Astrocyte (in vitro differentiated cells and primary cell): ENCODE measurements at places on chromosomes 7 and 10.

- H3K4me1 ChIP-seq = no peaks in the 10 kb centered on the region
- no peaks in the 10 kb centered on the region for H3K36me3 ChIP-seq
- H3K27ac ChIP-seq = no peak overlapping the region
These were observed 23.4 kb upstream of the MGAM2 start for GRCh38 chr7:142088022-142088714.

- no peaks in the 10 kb centered on the region for H3K36me3 ChIP-seq
- H3K4me1 ChIP-seq = peaks cover 8% of the 10 kb centered on the region
- peaks cover 32% of the 10 kb centered on the region for H3K27me3 ChIP-seq
- peak overlapping the region; percentile 48 for H3K27ac ChIP-seq
These were observed 116.2 kb upstream of the AFAP1L2 start for GRCh38 chr10:114520453-114520852.

DNA sequence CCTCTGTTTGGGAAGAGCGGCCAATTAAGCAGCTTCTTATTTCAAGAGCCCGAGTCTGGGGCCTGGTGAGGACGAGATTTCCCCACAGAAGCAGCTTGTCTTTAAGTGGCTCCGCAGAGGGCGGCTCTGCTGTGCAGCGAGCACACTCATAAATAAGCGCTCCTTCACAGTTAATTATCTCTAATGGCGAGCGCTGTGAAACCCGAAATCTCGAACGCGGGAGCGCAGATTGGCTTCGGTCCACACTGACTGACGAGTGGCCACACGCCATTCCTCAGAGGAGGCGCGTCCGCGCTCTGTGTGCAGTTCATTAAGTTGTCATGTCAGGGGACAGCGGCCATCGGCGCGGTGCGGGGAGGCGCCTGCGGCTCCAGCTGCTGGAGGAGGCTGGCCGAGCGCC lies 560.9 kb downstream of the DNAJB6 start:
- H3K27me3 ChIP-seq = no peaks in the 10 kb centered on the region
- no peaks in the 10 kb centered on the region for H3K36me3 ChIP-seq
- H3K4me1 ChIP-seq = no peaks in the 10 kb centered on the region

DNA sequence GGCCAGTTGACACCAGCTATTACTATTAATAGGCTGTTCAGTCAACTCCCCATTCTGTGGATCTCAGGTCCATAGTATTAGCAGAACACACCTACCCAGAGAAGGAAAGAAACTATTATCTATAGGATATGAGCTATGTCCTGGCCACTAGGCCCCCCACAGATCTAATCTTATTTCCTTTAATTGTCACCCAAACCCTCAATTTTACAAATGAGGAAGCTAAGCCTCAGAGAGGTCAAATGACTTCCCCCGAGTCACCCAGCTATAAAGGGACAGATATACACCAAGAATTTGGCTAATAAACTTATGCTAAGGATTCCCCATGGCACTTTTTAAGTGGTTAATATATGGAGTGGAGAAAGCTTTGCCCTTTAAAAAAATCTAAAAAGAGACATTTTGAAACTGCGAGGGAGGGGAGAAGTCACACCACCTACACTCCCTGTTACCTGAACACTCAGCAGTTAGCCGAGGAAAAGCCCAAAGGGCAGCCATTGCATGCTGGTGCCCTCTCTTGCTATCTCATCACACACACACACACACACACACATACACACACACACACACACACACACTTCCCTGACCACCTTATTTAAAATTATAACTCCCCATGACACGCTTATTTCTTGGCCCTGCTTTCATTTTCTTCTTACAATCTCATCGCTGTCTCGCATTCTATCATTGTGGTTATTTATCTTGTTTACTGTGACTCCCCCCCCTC lies 157.0 kb upstream of the ADO start:
- H3K4me3 ChIP-seq = no peak overlapping the region
- no peaks in the 10 kb centered on the region for H3K36me3 ChIP-seq
- H3K4me1 ChIP-seq = no peaks in the 10 kb centered on the region
- H3K27ac ChIP-seq = no peak overlapping the region

DNA sequence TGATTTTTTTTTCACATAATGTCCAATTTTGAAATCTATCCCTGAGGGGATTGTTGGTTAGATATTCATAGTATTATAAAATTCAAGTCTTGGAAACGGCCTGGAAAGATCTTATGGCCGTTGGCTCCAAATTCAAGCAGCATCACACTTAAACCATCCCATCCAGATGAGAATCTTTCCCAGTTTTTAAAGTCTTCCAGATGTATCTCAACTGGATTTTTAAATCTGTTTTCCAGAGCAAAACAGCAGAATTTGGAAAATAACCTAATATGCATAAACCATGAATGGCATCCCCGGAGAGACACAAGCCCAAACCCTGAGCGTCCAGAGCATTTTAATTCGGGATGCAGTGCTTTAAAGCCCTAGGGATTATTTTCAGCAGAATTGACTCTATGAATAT lies 208.2 kb upstream of the PRKCQ start:
- H3K4me3 ChIP-seq = no peak overlapping the region
- no peaks in the 10 kb centered on the region for H3K27me3 ChIP-seq
- no peak overlapping the region for H3K27ac ChIP-seq
- H3K36me3 ChIP-seq = no peaks in the 10 kb centered on the region
- H3K4me1 ChIP-seq = peaks cover 10% of the 10 kb centered on the region

DNA sequence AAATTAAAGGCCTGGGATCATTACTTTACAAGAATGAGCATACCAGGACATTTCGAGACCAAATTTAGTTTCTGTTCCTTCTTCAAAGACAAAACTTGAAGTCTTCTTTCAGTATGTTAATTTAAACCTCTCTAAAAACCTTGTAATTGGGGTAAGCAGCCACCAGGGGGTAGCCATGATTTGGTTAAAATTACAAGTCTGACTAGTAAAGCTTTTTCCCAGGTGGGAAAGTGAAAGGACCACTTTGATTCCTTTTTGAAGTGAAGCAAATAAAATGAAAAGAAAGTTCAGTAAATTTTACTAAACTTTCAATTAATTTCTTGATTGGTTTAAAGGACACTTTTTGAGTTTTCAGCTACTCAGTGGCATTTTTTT lies 294.3 kb downstream of the BBS9 start:
- H3K27ac ChIP-seq = no peak overlapping the region
- no peaks in the 10 kb centered on the region for H3K27me3 ChIP-seq
- H3K4me3 ChIP-seq = no peak overlapping the region
- H3K4me1 ChIP-seq = peaks cover 4% of the 10 kb centered on the region
- no peaks in the 10 kb centered on the region for H3K36me3 ChIP-seq

DNA sequence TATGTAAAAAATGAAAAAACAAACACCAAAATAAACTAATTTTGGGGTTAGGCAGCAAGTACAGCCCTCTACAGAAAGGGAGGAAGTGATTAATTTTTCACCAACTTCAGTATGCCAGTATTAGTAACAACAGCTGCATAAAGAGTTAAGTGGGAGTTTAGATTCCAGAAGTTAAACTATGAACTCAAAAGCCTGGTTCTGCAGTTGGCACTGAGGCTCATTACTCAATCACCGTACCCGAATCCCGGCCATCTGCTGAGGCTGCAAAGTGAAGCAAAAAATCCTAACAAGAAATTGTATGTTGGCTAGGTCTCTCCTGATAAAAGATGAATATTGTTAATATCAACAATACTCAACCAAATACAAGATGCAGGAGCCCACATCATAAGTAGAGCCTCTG lies 4.0 kb downstream of the NUDT5 start:
- no peaks in the 10 kb centered on the region for H3K36me3 ChIP-seq
- DNase-seq = no peak
- H3K27me3 ChIP-seq = no peaks in the 10 kb centered on the region
- H3K27ac ChIP-seq = no peak overlapping the region
- H3K4me1 ChIP-seq = peaks cover 8% of the 10 kb centered on the region

- no peaks in the 10 kb centered on the region for H3K36me3 ChIP-seq
- no peaks in the 10 kb centered on the region for H3K4me1 ChIP-seq
- no peak overlapping the region for H3K4me3 ChIP-seq
- DNase-seq = peak; percentile 60
- no peak overlapping the region for H3K27ac ChIP-seq
These were observed 55.1 kb downstream of the CYCS start for GRCh38 chr7:25069900-25070443.

DNA sequence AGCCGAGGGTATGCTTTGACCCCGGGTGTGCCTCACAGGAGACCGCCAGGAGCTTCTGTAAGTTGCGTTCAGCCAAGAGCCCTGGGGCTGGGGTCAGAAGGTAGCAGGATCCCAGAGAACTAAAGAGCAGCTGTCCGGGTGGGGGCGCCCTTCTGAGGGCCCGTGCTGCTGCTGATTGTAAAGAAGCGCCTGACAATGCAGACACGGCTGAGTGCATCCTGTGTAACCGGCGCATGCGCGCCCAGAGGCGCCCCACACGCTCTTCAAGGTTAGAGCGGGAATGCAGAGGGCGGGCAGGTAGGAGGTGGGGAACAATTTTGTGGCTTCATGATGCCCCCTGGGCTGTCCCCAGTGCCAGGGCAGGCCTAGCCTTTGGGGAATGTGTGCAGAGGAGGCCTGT lies 210.2 kb upstream of the CTBP2 start:
- H3K27me3 ChIP-seq = no peaks in the 10 kb centered on the region
- no peak overlapping the region for H3K27ac ChIP-seq
- no peak for DNase-seq
- H3K36me3 ChIP-seq = no peaks in the 10 kb centered on the region
- no peaks in the 10 kb centered on the region for H3K4me1 ChIP-seq

GRCh38 chr10:34475274-34475646 lies 339.8 kb downstream of the PARD3 start:
- DNase-seq = peak; percentile 5
- H3K36me3 ChIP-seq = no peaks in the 10 kb centered on the region
- no peak overlapping the region for H3K4me3 ChIP-seq
- no peaks in the 10 kb centered on the region for H3K4me1 ChIP-seq
- no peak overlapping the region for H3K27ac ChIP-seq
- H3K27me3 ChIP-seq = no peaks in the 10 kb centered on the region

DNA sequence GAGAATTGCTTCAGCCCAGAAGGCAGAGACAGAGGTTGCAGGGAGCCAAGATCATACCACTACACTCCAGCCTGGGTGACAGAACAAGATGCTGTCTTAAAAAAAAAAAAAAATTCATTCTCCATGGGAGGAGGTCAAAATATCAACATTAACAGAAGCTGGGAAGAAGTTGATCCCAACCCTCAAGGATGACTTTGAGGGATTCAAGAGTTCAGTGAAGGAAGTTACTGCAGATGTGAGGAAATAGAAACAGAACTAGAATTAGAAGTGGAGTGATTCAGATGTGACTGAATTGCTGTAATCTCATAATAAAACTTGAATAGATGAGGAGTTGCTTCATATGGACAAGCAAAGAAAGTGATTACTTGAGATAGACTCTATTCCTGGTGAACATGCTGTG lies 19.7 kb upstream of the RPEL1 start:
- no peaks in the 10 kb centered on the region for H3K27me3 ChIP-seq
- H3K27ac ChIP-seq = no peak overlapping the region
- no peak for DNase-seq
- H3K4me3 ChIP-seq = no peak overlapping the region
- peaks cover 22% of the 10 kb centered on the region for H3K4me1 ChIP-seq

DNA sequence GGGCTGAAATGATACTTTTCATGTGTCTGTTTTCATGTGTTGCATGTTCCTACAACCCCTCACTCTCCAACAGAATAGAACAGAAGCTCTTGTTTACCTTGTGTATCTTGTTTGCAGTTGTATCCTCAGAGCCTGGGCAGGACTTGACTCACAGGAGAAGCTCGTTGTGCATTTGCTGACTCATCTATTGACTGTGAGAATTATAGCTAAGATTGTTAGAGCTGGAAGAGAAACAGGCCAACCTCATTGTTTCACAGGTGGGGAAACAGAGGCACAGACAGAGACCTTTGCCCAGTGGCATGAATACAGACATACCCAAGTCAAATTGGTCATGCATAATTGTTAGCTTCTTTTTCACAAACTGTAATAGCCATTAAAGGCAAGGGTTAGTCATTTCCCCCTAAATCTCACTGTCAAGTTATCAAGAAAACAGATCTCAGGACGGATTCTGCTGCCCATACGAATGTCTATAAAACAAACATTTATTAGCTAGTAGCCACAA lies 4.6 kb upstream of the TSPAN15 start:
- DNase-seq = peak; percentile 82
- no peaks in the 10 kb centered on the region for H3K27me3 ChIP-seq
- H3K4me1 ChIP-seq = peaks cover 12% of the 10 kb centered on the region

DNA sequence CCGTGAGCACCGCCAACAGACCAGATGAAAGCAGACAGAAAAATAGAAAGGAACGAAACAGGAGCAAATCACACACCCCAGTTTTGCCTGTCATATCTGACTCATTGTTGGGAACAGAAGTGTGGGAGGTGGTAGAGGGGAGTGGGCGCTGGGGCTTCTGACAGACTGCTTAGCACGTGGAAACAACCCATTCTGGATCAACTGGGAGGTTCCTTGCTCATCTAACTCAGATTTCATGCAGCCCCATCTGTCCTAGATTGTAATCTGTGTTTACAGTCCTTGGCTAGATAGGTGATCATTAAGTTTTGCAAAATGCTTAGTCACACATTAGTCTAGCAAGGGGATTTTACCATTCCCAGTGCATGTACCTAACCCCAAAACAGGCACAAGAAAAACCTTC lies 154.1 kb downstream of the NRP1 start:
- H3K4me3 ChIP-seq = no peak overlapping the region
- H3K36me3 ChIP-seq = peaks cover 27% of the 10 kb centered on the region
- H3K27ac ChIP-seq = peak overlapping the region; percentile 25
- no peaks in the 10 kb centered on the region for H3K27me3 ChIP-seq
- H3K4me1 ChIP-seq = peaks cover 31% of the 10 kb centered on the region

DNA sequence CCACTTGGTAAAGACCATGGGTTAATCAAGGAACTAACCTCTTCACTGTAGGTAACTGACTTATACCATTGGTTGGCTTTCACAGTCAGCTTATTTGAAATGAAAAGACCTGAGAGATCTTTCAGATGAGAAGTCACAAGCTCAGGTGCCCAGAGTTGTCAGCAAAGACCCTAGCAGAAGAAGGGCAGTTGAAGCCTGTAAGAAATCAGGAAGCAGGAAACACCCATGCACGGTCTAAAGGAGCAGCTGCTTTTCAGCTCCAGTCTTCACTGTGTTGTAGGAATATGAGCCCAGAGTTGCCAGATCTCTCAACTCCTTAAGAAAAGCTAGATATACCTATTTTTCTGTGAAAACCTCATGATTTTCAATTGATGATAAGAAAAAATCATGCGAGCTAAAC lies 130.0 kb downstream of the ARID5B start:
- H3K27ac ChIP-seq = no peak overlapping the region
- H3K36me3 ChIP-seq = no peaks in the 10 kb centered on the region
- no peak for DNase-seq

GRCh38 chr10:69483963-69484362 lies 32.7 kb downstream of the TSPAN15 start:
- no peaks in the 10 kb centered on the region for H3K4me1 ChIP-seq
- no peak for DNase-seq
- H3K36me3 ChIP-seq = no peaks in the 10 kb centered on the region
- H3K4me3 ChIP-seq = no peak overlapping the region

- no peaks in the 10 kb centered on the region for H3K27me3 ChIP-seq
- no peaks in the 10 kb centered on the region for H3K36me3 ChIP-seq
- H3K27ac ChIP-seq = no peak overlapping the region
- no peak overlapping the region for H3K4me3 ChIP-seq
These were observed 54.8 kb downstream of the GPR141 start for GRCh38 chr7:37738321-37738720.

GRCh38 chr10:114095559-114096337 lies 52.1 kb downstream of the ADRB1 start:
- no peak overlapping the region for H3K27ac ChIP-seq
- H3K36me3 ChIP-seq = no peaks in the 10 kb centered on the region

- H3K27me3 ChIP-seq = peaks cover 3% of the 10 kb centered on the region
- no peak overlapping the region for H3K4me3 ChIP-seq
- DNase-seq = no peak
- no peaks in the 10 kb centered on the region for H3K36me3 ChIP-seq
These were observed 124.4 kb upstream of the STK17A start for GRCh38 chr7:43458330-43459018.
